ENCODE measurements at places on chromosomes 11 and 22.

DNA sequence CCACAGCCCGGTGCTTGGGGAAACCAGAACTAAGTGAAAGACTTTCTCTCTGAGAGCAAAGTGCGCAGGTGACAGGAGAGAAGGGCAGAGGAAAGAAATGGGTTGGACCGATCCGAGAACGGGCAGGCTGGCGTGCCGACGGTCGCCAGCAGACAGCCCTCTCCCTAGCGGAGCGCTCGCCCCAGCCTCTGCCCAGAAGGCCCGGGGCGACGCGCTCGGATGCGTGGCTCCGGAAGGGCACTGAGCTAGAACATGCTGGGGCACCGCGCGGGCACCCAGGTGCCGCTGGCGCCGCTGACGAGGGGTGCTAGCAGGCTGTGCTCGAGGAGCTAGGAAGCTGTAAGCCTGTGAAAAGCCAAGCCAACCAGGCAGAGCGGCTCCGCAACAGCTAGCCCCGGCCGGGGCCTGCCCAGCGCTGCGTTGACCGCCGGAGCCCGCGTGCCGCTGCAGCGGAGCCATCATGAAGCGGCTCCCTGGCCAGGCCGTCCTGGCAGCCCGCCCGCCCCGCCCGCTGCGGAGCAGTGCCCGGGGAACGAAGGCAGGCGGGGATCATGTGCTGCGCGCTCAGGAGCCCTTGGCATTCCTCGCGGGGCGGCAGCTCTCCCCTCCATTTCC, 22.1 kb upstream of the RRAS2 start:
- DNase-seq, result peak; percentile 27

DNA sequence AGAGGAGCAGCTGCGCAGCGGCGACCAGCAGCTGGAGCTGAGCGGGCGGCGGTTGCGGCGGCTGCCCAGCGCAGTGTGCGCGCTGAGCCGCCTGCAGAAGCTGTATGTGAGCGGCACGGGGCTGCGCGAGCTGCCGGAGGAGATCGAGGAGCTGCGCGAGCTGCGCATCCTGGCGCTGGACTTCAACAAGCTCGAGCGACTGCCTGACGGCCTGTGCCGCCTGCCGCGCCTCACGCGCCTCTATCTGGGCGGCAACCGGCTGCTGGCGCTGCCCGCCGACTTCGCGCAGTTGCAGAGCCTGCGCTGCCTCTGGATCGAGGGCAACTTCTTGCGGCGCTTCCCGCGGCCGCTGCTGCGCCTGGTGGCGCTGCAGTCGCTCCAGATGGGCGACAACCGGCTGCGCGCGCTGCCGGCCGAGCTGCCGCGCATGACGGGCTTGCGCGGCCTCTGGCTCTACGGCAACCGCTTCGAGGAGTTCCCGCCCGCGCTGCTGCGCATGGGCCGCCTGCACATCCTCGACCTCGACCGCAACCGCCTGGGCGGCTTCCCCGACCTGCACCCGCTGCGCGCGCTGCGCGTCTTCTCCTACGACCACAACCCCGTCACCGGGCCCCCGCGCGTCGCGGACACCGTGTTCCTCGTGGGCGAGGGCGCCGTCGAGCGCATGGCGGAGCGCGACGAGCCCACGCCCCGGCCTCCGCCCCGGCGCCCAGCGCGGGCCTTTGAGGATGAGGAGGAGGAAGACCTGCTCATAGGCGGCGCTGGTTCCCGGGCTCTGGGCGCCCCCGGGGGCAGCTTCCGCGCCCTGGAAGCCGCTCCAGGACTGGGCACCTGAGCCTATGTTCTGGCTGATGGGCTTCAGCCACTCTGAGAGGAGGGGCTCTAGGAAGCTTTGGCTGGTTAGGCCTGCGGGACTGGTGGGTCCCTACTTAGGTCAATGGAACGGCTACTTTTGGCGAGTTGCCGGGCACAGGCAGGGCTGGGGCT, 787 bp downstream of the LRRC10B start:
- peak; percentile 51 for DNase-seq

GRCh38 chr22:48438096-48438495, 1389.6 kb downstream of the BRD1 start:
- no peak for DNase-seq

GRCh38 chr11:39443424-39444022, 2015.9 kb downstream of the LRRC4C start:
- no peak for DNase-seq

DNA sequence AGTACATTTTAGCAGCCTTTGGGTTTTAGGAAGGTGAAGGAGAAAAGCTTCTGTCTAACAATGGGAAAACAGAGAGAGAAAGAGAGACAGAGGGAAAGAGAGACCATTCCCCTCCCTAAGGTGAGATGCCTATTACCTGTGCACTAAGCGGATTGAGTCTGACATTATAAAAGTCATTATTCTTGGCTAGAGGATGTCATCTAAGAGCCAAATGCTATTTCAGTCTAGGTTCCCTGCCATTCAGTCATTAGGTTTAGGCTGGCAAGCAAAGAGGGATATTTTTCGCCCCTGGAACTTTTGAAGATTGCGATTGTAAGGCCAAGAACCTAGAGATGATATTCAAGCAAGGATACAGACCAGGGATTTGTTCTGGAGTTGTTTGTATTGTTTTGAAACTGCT, 7.2 kb downstream of the BLID start:
- no peak for DNase-seq

GRCh38 chr11:213111-213510, 5.6 kb downstream of the RIC8A start:
- DNase-seq, result no peak
